ENCODE measurements at places on chromosomes 1 and 21.

DNA sequence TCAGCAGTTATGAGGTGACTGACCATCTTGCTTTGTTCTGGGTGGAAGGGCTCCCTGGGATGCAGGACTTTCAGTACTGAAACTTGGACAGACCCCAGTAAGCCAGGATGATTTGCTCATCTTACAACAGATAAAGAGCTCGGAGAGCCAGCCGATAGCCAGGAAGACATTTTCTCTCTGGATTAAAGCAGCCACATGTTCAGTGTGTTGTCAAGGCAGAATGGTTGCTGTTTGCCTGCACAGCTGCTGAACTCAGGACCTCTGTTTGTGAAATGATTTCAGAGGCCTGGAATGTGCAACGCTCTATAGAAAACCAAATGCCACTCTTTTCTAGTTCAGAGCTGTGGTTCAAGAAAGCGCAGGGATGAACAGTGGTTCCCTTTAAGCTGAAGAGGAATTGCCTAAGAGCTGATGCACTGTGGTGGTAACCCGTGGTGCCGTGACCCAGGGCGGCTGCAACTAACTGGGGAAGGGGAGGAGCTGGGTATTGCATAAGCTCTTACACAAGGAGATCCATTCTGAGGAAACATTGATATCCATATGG lies 40.7 kb downstream of the CASQ2 start:
- DNase-seq, result no peak

DNA sequence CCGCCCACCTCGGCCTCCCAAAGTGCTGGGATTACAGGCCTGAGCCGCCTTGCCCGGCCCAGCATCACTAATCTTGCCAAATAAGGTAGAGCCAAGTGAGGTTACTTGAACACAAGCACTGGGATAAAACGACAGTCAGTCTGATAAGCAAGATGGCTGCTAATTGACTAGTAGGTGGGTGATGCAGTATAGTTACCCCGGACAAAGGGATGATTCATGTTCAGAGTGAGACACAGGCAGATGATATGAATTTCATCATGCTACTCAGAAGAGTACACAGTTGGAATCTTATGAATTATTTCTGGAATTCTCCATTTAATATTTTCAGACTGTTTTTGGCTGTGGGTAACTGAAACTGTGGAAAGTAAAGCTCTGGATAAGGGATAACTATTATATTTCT lies 178.4 kb downstream of the USP25 start:
- DNase-seq, result no peak

DNA sequence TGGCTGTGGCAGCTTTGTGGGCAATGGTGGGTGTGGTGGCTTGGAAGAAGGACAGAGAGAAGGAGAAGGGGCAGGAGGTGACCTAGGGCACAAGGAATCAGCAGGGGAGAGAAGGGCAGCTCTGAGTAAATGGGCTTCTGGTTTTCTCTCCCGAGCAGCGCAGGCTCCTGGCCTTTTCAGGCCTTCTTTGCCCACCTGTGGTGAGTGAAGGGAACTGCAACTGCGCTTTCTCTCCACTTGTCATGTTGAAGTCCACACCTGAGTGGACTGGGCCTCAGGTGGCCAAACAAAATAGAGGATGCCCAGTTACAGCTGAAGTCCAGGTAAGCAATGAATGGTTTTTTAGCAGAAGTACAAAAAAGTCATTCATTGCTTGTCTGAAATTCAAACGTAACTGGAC lies 29.4 kb upstream of the KCNA10 start:
- no peak for DNase-seq

DNA sequence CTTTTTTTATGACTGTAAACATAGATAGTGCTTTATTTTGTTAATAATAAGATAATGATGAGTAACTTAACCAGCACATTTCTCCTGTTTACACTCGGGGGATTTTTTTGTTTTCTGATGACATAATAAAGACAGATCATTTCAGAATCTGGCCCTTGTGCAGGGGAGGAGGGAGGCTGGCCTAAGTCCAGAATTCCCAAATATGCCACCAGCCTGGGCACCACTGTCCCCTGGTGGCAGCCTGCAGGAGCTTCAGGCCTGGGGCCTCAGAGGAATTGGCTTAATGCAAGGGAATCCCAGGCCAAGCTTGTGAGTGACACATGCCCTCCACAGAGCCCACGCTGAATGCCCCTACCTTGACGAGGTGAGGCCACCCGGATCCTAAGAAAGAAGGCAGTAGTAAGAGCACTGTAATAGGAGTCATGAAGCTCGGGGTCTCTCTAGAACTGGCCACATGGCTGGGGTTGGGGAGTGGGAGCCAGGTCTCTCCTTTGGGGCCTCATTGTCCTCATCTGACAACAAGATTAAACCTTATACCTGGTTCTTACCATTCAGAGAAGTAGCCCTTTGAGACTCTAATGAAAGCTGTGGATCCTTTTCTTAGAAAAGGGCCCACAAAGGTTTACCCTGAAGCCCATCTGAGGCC lies 24.1 kb downstream of the ETNK2 start:
- no peak for DNase-seq

DNA sequence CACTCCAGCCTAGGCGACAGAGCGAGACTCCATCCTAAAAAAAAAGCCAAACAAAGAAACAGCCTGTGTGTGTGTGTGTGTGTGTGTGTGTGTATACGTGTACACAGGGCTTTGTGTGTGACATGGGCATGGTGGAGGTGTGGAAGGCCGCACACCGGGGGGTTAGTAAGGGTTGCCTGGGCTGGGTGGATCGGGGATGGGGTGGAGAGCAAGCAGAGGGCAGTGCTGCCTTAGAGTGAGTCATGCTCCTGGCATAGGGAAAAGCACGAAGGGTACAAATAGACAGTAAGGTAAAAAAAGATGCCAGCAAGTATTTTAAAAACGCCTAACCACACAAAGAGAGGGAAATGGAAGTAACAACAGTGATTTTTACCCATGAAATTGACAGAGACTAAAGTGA lies 6.2 kb downstream of the PRMT2 start:
- no peak for DNase-seq

DNA sequence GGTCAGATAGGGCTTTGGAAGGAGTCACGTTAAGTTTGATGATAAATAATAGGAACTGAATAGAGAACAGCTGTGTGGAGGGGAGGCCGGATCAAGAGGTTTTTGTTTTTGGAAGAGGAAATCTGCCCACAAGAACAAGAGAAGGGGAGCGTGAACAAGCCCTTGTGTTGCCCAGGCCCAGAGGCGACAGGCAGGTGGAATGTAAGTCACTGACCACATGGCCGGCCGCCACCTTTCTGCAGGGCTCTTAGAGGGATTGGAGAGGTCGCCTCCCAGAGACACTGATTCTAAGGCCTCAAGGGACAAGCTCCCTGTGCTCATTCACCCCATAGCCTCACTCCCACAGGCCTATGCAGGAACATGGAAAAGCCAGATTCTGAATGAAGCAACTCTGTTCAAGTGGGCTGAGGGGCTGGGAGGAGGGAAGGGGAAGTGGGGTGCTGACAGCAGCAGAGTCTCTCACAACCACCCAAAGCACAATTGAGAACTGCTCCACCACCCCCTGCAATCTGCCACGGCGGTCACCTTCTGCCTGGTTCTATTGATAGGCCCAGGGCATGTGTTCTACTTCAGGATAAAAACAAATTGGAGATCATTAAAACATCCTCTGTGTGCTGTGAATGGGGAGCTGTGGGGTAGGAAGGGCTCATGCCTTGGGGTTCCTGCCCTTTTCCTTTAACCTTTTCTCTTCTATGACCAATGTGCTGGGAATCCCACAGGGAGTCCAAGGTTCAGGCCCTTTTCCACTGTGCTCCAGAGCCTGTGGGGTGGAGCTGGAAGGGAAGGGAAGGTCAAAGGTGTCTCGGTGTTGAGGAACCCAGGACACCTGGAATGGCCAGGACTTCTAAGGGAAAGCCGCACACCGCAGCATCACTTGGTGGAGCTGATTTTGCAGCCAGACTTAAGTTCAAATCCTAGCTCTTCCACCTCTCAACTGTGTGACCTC lies 63.3 kb upstream of the PARP1 start:
- no peak for DNase-seq

DNA sequence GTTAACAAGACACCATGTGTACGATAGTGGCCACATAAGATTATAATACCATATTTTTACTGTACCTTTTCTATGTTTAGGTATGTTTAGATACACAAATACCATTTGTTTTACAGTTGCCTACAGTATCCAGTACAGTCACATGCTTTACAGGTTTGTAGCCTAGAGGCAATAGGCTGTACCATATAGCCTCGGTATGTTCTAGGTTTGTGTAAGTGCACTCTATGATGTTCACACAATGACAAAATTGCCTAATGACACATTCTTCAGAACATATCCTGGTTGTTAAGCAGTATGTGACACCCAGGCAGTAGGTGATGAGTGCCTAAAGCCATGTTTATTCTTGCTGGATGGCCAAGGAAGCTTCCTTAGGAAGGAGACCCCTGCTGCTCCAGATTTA lies 111.8 kb downstream of the PAPPA2 start:
- no peak for DNase-seq

- no peak for DNase-seq
Observed at GRCh38 chr1:245306020-245306419, 151.2 kb downstream of the KIF26B start.

DNA sequence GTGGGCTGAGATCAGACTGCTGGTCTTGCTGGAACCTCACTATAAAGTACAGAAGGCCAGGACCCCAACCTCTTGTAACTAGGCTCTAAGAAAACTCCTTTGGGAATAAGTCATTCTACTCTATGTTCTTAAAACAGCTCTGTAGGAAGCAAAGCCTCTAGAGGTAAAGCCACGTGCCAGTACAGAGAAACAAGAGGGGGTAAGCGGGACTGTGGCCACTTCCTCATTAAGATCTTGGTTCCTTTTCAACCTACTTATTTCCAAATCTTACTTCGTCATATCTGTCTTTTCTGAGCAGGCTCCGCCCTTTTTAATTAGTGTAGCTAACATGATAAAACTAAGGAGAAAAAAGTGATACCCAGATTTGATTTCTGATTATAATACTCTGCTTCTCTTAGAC lies 3.8 kb downstream of the NCSTN start:
- peak; percentile 37 for DNase-seq

GRCh38 chr1:105100102-105100501 lies 1350.4 kb downstream of the AMY1C start:
- DNase-seq, result no peak

DNA sequence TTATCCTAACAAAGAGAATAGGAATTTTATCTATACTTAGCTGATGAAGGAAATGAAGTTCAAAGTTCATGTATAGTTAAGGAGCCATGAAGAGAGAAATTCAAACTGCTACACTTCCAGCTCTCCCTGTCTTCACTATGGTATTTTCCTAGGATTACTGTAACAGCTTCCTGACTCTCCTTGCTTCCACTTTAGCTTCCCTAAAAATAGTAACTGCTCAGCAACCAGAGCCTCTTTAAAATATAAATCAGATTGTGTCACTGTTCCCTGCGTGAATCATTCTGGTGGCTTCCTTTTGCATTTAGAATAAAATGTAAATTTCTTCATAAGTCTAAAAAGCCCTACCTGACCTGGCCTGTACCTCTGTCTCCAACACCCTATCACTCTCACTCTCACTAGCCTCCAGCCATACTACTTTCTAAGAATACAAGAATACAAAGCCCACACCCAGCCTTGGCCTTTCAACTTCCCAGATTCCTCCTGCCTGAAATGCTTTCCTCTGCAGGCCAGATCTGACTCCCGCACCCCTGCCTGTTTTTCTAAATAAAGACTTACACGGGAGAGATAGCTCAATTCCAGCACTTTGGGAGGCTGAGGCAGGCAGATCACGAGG lies 30.5 kb downstream of the OR10J1 start:
- DNase-seq, result no peak

GRCh38 chr1:64459743-64460142 lies 10.2 kb upstream of the CACHD1 start:
- DNase-seq, result no peak

- DNase-seq, result peak; percentile 61
Observed at GRCh38 chr1:23343221-23344110, 618 bp downstream of the HNRNPR start.

- no peak for DNase-seq
Observed at GRCh38 chr1:17773591-17774326, 18.6 kb downstream of the ACTL8 start.

DNA sequence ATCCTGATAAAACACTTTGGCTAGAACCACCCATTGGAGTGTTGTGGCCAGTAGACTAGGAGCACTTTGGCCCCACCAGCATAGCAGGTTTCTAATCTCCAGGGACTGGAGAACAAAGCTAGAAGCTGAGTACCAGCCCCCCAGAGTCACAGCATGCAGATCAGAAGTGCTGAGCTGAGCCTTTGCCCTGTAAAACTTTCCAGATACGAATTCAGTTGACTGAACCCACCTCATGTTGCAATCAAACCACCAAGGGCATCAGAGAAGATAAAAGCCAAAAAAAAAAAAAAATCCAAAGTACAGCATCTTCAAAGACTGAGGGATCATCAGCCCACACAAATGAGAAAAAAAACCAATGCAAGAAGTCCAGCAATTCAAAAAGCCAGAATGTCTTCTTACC lies 8.7 kb upstream of the CD53 start:
- DNase-seq, result no peak

GRCh38 chr1:202010180-202011015 lies at the start of gene ELF3:
Gene ELF3 (plus strand): TSS chr1:202010587. CDS start chr1:202011137, 550 bp downstream.
- no peak for DNase-seq

GRCh38 chr1:51960262-51960661 lies 30.2 kb downstream of the RAB3B start:
- no peak for DNase-seq

DNA sequence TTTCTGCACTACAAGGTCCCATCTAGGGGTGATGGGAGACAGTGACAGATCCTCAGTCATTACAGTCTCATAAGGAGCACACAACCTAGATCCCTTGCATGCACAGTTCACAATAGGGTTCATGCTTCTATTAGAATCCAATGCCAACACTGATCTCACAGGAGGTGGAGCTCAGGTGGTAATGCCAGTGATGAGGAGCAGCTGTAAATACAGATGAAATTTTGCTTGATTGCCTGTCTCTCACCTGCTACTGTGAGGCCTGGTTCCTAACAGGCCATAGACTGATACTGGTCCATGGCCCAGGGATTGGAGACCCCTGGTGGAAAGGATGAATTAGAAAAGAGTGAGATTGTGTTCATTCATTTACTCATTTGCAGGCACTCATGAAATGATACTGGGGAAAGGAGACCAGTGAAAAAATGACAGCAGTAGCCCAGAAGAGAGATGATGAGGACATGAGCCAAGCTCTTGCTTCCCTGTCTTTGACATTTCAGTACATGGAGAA lies 251.6 kb upstream of the DUSP10 start:
- DNase-seq, result no peak

DNA sequence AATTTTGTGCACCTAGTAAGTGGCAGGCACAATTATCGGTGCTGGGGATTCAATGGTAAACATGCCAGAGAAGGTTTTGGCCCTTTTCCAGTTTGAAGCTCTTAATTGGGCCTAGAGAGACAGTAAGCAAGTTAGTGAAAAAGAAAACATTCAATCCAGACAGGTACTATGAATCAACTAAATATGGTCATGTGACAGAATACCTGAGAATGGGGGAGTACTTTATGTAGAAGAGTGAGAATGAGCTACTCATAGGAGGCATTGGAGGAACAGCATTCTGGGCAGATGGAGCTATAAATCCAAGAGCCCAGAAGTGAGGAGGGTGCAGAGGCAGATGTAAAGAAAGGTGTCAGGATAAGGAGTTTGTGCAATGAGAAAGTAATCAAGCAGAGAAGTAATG lies 1017.9 kb downstream of the ADGRL2 start:
- no peak for DNase-seq

- peak; percentile 71 for DNase-seq
Observed at GRCh38 chr1:39204441-39205081, at the start of gene MACF1. Gene MACF1 (plus strand): TSS chr1:39204695. CDS start chr1:39205023, 328 bp downstream.

All from activated CD8-positive, alpha-beta memory T cell treated with anti-CD3 and anti-CD28 coated beads, Interleukin-2, amount 10 ng/mL, durations not matched to agents 7 days and 5 days (primary cell).